ENCODE measurements at places on chromosomes 12 and 14.

DNA sequence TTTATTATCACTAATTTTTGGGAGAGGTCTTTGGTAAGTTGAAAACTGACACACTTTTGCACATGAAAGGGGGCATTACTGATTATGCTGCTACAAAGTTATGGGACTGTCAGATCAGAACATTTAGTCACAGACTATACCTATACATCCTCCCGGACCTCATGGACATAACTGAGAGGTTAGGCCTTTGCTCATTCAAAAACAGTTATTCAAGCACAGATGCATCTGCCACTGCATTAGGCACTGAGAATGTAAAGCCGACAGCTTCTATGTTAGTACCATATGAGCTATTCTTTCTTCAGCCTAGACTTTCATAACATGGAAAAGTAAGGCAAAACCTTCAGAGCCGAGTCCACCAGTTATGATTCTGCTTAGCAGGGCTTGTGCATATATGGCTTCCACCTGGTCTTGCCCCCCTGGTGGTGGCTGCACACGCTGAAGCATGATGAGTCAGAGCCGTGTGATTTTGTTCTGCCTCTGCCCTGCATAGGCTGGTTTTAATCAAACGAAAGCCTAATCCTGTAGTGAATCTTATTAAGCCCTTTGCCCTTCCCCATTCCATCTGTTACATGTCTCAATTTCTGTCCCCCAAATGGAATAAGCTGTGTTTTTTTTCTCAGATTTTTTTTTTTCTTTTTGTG, 21.8 kb upstream of the RNU6-8 start:
- DNase-seq, result no peak

GRCh38 chr12:124536641-124537040, 30.8 kb downstream of the NCOR2 start:
- no peak for DNase-seq

GRCh38 chr12:130948136-130948535, 5.6 kb upstream of the ADGRD1 start:
- no peak for DNase-seq

DNA sequence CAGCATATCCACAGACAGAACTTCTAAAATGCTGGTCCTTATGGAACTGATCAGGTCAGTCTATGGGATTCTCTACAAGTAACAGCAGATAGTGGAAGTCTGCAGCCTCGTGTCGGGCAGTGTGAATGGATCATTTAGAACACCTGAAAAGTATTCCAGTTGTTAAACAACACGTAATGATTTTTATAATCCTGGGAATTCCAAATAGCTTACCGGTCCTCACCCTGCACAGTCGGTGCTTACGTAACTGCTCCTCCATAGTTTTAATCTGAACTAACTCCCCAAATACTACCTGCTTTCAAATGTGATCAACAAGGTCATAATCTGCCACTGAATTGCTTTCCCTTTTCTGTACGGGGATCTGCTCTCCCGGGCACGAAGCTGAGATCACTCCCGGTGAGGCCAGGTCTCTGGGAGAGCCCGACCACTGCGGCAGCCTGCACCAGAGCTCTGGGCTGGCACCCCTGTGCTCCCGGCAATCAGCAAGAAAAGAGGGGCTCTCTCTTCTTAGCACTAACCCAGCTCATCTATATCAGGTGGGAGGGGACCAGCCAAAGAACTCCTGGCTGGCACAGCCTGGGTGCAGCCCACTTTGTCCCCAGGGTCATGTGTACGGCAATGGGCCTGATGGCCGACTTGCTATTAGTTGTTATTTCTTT, 157.0 kb downstream of the FOXN3 start:
- DNase-seq, result no peak
